ENCODE measurements at places on chromosomes 4 and X. TPM values are rescaled to one million over a fixed set of nuclear protein-coding genes. Genes with fewer than 3 reads are reported as not detected.
A peak's percentile ranks its signal among the peaks of the same experiment; 100 is the strongest.

Gene IBSP
- total RNA-seq = not detected

Gene MAGED4
- 0.32 TPM for total RNA-seq

GRCh38 chr4:25859429-25860148 lies 3.2 kb downstream of the SEL1L3 start:
- H3K4me1 ChIP-seq = peaks cover 64% of the 10 kb centered on the region
- peak overlapping the region; percentile 100 for H3K27ac ChIP-seq
- H3K4me3 ChIP-seq = peak overlapping the region; percentile 98

- H3K4me3 ChIP-seq = peak overlapping the region; percentile 96
- DNase-seq = peak; percentile 67
- H3K27ac ChIP-seq = peak overlapping the region; percentile 89
Measured at GRCh38 chr4:39526765-39527295, 409 bp downstream of the UGDH start.

DNA sequence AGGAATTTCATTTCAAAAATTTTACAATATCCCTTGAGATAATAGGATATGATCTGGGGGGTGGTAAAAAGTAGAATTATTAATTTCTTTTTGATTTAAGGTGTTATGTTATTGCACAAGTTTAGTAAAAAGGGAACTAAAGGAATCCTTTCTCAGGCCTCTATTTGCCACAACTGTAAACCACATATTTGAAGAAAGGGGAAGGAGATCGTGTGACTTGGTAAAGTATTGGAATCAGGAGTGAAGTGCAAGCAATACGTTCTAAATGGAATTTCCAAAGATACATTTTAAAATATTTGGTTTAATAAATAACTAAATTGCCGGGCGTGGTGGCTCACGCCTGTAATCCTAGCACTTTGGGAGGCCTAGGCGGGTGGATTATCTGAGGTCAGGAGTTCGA lies 35.3 kb upstream of the SCRG1 start:
- no peak overlapping the region for H3K27ac ChIP-seq
- no peaks in the 10 kb centered on the region for H3K27me3 ChIP-seq
- DNase-seq = no peak
- H3K36me3 ChIP-seq = peaks cover 1% of the 10 kb centered on the region
- H3K4me3 ChIP-seq = no peak overlapping the region
- H3K4me1 ChIP-seq = no peaks in the 10 kb centered on the region

DNA sequence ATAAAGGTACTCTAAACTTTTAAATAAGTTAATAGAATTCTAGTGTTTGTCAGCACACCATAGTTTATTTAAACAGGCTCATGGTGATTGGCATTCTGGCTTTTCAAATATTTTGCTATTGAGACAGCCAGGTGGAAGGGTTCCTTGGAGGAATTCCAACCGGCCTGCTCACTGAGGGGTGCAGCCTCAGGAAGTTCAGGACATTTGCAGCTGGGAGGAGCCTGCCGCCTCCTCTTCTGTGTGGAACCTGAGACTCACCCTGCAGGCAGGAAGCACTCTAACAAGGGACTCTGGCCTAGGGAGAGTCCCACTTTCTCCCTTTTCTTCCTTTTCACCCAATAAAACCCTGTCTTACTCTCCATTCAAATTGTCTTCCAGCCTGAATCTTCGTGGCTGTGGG lies 1328.0 kb downstream of the FSTL5 start:
- no peak for DNase-seq
- no peak overlapping the region for H3K4me3 ChIP-seq
- no peaks in the 10 kb centered on the region for H3K27me3 ChIP-seq
- H3K4me1 ChIP-seq = no peaks in the 10 kb centered on the region

Gene UGT8
- total RNA-seq = 0.63 TPM

Gene NR3C2
- total RNA-seq = 9.0 TPM

Gene TMEM31
- total RNA-seq = not detected

DNA sequence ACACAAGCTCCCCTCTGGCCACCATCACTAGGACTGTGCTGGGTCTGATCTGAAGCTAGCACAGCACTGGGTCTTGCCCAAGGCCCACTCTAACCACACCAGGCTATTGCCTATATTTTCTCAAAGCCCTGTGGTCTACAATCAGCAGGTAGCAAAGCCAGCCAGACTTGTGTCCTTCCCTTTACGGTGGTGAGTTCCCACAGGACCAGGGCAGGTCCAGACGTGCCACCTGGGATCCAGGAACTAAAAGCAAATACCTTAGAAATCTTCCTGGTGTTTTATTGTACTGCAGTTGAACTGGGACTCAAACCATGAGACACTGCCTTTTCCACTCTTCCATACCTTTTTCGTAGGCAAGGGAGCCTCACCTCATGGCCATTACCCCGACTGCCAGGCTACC lies 9.0 kb upstream of the MAGEC2 start:
- no peaks in the 10 kb centered on the region for H3K27me3 ChIP-seq
- no peak for DNase-seq
- H3K36me3 ChIP-seq = no peaks in the 10 kb centered on the region
- no peak overlapping the region for H3K27ac ChIP-seq

Gene TCP11X2
- total RNA-seq = not detected

Gene AR
- not detected for total RNA-seq

- no peak for DNase-seq
- H3K4me1 ChIP-seq = no peaks in the 10 kb centered on the region
- peaks cover 6% of the 10 kb centered on the region for H3K27me3 ChIP-seq
- H3K36me3 ChIP-seq = no peaks in the 10 kb centered on the region
- no peak overlapping the region for H3K4me3 ChIP-seq
- H3K27ac ChIP-seq = no peak overlapping the region
Measured at GRCh38 chr4:79687006-79687405, 279.0 kb upstream of the GK2 start.

Gene ALAS2
- total RNA-seq = not detected

GRCh38 chr4:121198251-121198650 lies 34.1 kb upstream of the TNIP3 start:
- H3K27me3 ChIP-seq = no peaks in the 10 kb centered on the region
- no peak for DNase-seq
- peaks cover 67% of the 10 kb centered on the region for H3K4me1 ChIP-seq
- peak overlapping the region; percentile 30 for H3K27ac ChIP-seq
- peaks cover 3% of the 10 kb centered on the region for H3K36me3 ChIP-seq
- no peak overlapping the region for H3K4me3 ChIP-seq

Gene PRKG2
- total RNA-seq = 0.58 TPM

Gene MAGEA10
- not detected for total RNA-seq

Gene DRP2
- total RNA-seq = 0.94 TPM

Gene RGN
- not detected for total RNA-seq

Gene ATOH1
- total RNA-seq = not detected

DNA sequence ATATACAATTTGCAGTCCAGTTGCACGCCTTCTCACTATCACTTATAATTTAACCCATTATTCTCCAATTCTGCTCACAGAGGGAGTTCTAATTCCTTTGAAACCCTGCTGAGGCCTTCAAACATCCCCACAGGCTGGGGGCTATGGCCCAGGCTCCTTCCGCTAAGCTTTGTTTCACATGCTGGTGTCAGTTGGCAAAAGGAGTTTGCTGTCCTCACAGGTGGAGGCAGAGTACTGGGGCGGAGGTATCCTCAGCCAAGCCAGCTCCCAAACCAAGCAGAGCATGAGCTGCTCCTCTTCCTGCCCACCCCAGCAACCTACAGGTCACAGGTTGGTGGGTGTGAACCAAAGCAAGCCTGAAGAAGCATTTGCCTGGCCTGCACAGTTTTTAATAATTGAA lies 21.5 kb downstream of the BTC start:
- DNase-seq = no peak
- H3K27ac ChIP-seq = no peak overlapping the region
- no peaks in the 10 kb centered on the region for H3K36me3 ChIP-seq
- H3K4me3 ChIP-seq = no peak overlapping the region
- H3K4me1 ChIP-seq = no peaks in the 10 kb centered on the region
- no peaks in the 10 kb centered on the region for H3K27me3 ChIP-seq

- no peak overlapping the region for H3K4me3 ChIP-seq
- no peaks in the 10 kb centered on the region for H3K4me1 ChIP-seq
- no peak for DNase-seq
- no peaks in the 10 kb centered on the region for H3K27me3 ChIP-seq
Measured at GRCh38 chrX:40513012-40513411, 67.8 kb upstream of the ATP6AP2 start.

Gene STATH
- not detected for total RNA-seq

GRCh38 chrX:128883650-128884049 lies 639.6 kb downstream of the SMARCA1 start:
- no peaks in the 10 kb centered on the region for H3K4me1 ChIP-seq
- no peaks in the 10 kb centered on the region for H3K27me3 ChIP-seq
- no peaks in the 10 kb centered on the region for H3K36me3 ChIP-seq
- DNase-seq = no peak
- H3K27ac ChIP-seq = no peak overlapping the region
- no peak overlapping the region for H3K4me3 ChIP-seq

DNA sequence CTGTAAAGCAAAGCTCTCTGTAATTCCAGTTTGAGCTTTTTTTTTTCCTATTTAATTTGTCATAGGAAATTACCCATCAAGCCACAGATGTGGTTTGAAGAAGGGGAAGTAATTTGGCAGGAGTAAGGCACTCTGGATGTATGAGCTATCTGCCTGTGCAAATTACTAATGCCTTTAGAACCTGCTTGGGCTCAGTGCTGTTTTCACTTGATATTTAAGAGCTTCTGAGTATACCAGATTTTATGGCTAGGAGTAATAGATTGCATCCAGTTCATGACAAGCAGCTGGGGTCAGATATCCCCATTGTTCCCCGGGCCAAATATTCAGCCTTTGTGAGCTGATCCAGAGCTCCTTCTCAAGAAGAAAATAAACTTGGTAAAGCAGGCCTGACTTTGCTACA lies 89.1 kb downstream of the DCAF8L2 start:
- H3K27me3 ChIP-seq = no peaks in the 10 kb centered on the region
- no peak for DNase-seq
- H3K27ac ChIP-seq = no peak overlapping the region
- no peaks in the 10 kb centered on the region for H3K36me3 ChIP-seq
- no peak overlapping the region for H3K4me3 ChIP-seq
- no peaks in the 10 kb centered on the region for H3K4me1 ChIP-seq
